ENCODE measurements at places on chromosomes 3 and 15. TPM values are rescaled to one million over a fixed set of nuclear protein-coding genes. Genes with fewer than 3 reads are reported as not detected.

TPRG1 gene
- 1.6 TPM for total RNA-seq

TMEM62 gene
- total RNA-seq, result 22.5 TPM

PP2D1 gene
- not detected for total RNA-seq

HTR3E gene
- not detected for total RNA-seq

GOLGA8M gene
- 0.13 TPM for total RNA-seq

CD200 gene
- 0.13 TPM for total RNA-seq

KAT2B gene
- total RNA-seq, result 5.8 TPM

GNAT1 gene
- total RNA-seq, result 0.26 TPM

CD96 gene
- total RNA-seq, result not detected

GRCh38 chr3:106963442-106963841, 413.8 kb upstream of the CCDC54 start:
- DNase-seq, result no peak

- DNase-seq, result no peak
Measured at GRCh38 chr3:22506871-22507270, 696.3 kb upstream of the UBE2E2 start.

GRCh38 chr3:49707113-49707480, 12.4 kb downstream of the AMIGO3 start:
- DNase-seq, result peak; percentile 26

GRCh38 chr3:154540950-154541604, 111.1 kb upstream of the GPR149 start:
- DNase-seq, result peak; percentile 83

DNA sequence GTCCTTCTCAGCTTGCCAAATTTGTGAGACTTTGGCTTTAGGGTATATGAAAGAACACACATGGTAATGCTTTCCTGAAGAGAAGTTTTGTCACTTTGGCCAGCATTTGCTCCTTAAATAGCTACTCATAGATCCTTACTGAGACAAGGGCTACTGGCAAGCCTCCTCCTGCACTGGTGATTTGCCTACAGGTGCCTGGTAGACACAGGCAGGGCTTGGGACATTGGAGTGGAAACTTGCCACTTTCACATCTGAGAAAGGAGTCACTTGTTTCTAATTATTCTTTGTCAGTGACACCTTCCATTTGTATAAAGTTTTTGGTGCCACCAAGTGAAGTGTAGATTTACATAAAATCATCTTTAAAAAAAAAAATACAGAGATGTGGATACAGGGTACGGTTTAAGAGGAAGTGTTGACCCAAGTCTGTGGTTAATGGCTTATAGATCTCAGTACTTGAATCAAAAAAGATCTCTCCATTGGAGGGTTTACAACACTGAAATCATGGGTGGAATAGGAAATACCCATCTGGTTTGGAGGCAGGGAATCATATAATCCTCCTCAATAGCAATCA, 132.8 kb upstream of the GADL1 start:
- DNase-seq, result no peak

DNA sequence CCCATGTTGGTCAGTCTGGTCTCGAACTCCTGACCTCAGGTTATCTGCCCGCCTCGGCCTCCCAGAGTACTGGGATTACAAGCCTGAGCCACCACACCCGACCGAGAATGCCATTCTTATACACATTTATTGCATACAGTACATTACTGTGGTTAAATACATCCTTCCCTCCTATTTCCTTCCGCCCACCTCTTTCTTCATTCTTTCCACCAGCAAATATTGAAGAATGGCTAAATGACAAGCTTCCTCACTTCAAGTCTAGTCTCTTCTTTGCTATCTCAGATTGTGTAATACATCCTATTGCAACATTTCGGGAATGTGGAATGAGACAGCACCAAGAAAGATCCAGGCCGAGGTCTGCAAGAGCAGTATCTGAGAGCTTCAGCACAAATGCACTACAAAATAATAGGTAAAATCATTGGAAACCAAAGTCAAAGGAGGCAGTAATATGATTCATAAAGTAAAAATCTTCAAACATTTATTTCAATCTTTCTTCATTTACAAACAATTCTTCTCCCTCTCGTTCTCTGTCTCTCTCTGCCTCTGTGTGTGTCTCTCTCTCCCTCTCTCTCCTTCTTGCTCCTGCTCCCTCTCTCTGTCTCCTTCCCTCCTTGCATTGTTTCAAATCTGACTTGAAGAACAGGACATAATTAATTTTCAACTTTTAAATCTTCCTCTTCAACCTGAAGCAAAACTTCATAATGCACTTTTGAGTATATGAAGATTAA, 94.7 kb upstream of the TGFBR2 start:
- peak; percentile 99 for DNase-seq

DNA sequence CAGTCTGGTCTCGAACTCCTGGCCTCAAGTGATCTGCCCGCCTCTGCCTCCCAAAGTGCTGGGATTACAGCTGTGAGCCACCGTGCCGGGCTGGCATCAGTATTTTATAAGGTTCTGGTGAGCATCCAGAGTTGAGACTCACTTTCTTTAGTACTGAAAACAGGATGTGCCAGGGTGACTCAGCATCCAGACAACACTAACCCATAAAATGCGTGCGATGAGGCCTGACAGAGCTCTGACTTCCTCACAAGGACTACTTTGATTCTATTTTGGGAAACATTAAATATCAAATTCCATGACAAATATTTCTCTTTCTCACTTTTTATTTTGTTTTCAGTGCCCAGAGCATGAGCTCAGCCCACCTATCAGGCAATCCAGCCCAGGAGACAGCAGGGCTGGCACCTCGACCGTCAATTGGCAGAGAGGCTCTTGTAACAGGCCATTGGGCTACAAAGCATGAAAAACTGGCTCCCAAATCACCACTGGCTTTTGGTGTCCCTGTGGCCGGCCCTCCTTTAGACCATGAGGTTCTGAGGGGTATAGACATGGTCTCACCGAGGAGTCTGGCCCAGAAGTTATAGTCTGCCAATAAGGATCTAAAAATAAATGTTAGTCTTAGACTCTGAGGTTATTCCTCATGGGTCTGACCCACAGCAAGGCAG, 75.0 kb downstream of the FEM1B start:
- peak; percentile 82 for DNase-seq

DNA sequence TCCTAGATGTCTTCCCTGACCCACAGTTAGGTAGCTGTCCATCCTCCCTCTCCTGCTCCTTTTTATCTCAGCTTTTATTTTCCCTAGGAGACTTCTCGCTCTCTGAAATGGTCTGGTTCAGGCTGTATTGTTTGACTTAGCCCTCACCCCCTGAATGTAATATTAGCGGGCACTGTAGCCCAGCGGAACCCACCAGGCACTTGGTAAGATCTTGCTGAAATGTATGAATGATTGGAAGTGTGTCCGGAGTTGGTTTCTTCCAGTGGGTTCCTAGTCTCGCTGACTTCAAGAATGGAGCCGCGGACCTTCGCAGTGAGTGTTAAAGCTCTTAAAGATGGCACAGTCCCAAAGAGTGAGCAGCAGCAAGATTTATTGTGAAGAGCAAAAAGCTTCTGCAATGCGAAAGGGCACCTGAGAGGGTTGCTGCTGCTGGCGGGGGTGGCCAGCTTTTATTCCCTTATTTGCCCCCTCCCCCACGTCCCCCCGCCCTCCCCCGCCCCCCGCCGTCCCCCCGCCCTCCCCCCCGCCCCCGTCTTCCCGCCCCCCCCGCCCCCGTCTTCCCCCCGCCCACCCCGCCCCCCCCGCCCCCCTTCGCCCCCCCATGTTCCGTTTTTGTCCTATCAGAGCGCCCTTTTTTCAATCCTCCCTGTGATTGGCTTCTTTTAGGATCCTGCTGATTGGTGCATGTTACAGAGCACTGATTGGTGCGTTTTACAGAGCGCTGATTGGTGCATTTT, 694 bp upstream of the EEFSEC start:
- peak; percentile 66 for DNase-seq

- DNase-seq, result no peak
Measured at GRCh38 chr3:104816008-104816407, 550.7 kb upstream of the ALCAM start.

DNA sequence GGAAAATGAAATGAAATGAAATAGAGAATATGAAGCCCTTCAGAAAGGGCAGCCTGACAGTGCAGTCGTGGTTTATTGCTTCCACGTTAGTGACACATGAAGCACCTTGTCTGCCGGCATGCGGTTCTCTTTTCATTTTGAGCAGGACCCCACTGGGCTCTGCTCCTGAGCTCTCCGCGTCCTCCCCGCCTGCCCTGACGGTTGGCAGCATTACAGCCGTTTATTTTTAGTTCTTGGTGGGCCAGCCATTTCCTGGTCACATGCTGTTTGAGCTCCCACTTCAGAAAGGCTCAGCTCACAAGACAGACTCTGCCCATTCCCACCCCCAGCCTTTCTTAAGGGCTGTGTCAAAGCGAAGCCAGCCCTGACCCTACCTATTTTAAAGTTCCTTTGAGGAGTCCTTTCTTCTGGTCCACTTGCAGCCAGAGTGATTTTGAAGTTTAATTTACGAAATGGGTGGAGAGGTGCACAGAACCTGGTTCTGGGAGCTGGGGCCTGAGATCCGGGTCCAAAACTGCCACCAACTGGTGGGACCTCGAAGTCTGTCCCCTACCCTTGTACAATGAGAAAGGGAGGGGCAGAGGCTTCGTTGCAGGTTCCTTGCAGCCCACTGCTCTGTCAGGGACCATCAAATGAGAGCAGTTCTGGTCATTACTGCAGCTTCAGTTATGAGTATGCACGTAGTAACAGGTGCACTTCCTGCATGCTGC, 60.1 kb downstream of the MGLL start:
- DNase-seq, result no peak

- DNase-seq, result no peak
Measured at GRCh38 chr3:38649500-38650247, at the start of gene SCN5A. Gene SCN5A (minus strand): TSS chr3:38649687. CDS start chr3:38633307, 16,380 bp downstream.

GRCh38 chr3:85176799-85177198, 218.0 kb downstream of the CADM2 start:
- no peak for DNase-seq

- DNase-seq, result peak; percentile 18
Measured at GRCh38 chr15:85128621-85129020, 147.0 kb downstream of the PDE8A start.

GRCh38 chr3:59540241-59540640, 490.4 kb upstream of the CFAP20DC start:
- peak; percentile 15 for DNase-seq

DNA sequence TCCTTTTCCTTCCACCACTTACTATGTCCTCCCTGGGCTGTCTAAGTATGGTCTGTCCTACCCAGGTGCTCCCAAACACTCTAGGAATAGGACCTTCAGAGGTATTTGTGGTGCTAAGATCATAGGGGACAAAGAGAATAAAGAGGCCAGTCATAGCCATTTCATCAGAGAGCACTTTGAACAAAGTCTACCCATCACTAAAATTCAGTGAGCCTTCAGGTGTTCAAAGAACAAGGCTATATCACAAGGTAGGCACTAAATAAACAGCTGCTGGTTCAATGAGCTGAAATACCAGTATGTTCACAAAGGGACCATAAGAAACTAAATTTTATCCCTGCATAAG, 38.8 kb downstream of the NBEAL2 start:
- no peak for DNase-seq

Data from bronchial epithelial cell (primary cell).